ENCODE measurements at places on chromosomes 6 and 20. TPM values are rescaled to one million over a fixed set of nuclear protein-coding genes. Genes with fewer than 3 reads are reported as not detected.

Gene LY6G6C
- total RNA-seq = not detected

Gene SOX18
- not detected for total RNA-seq

Gene GSTA2
- total RNA-seq = not detected

Gene TRIM31
- total RNA-seq = not detected
